Smooth muscle cell of the pulmonary artery (primary cell): ENCODE measurements at places on chromosomes 13 and 19. TPM values are rescaled to one million over a fixed set of nuclear protein-coding genes. Genes with fewer than 3 reads are reported as not detected.

Gene TPRX1
- total RNA-seq = not detected in 2 replicates

Gene STOML3
- total RNA-seq = not detected in 2 replicates

Gene CRX
- total RNA-seq = not detected in 2 replicates

Gene ZNF100
- total RNA-seq = 0.99 and 2.4 TPM in 2 replicates

Gene LRRC4B
- total RNA-seq = 0.26 and 1.2 TPM in 2 replicates

Gene MAN2B1
- 60.0 and 60.9 TPM in 2 replicates for total RNA-seq

Gene LILRA1
- not detected in 2 replicates for total RNA-seq

Gene EBI3
- 0.10 TPM in 1 of 2 replicates, not detected in the other for total RNA-seq

Gene KRTDAP
- total RNA-seq = not detected in 2 replicates

Gene COL4A2
- total RNA-seq = 1,112 and 1,718 TPM in 2 replicates

Gene ZNF730
- 0.17 and 0.26 TPM in 2 replicates for total RNA-seq

Gene KLF5
- 0.98 and 3.5 TPM in 2 replicates for total RNA-seq

Gene WASF3
- 17.1 and 17.8 TPM in 2 replicates for total RNA-seq

Gene CEACAM7
- total RNA-seq = not detected in 2 replicates

Gene ZNF529
- total RNA-seq = 10.0 and 12.3 TPM in 2 replicates

Gene PRODH2
- not detected in 2 replicates for total RNA-seq

Gene PSG11
- not detected in 2 replicates for total RNA-seq

Gene CD22
- total RNA-seq = 0.40 and 0.78 TPM in 2 replicates

Gene ZNF536
- not detected in 2 replicates for total RNA-seq

Gene ENOX1
- 5.5 and 7.6 TPM in 2 replicates for total RNA-seq

Gene SIGLEC14
- not detected in 2 replicates for total RNA-seq

Gene FFAR2
- total RNA-seq = not detected in 2 replicates

Gene FLT3LG
- 2.3 and 3.5 TPM in 2 replicates for total RNA-seq

Gene FKRP
- 26.6 and 32.4 TPM in 2 replicates for total RNA-seq

Gene LIG1
- total RNA-seq = 10.6 and 11.2 TPM in 2 replicates

Gene SSC5D
- total RNA-seq = 39.3 and 40.5 TPM in 2 replicates

Gene DNAJC15
- total RNA-seq = 13.6 and 16.5 TPM in 2 replicates

Gene RETN
- total RNA-seq = not detected in 2 replicates

Gene INAFM1
- total RNA-seq = 3.0 and 3.9 TPM in 2 replicates

Gene KCNC3
- total RNA-seq = 0.46 and 0.53 TPM in 2 replicates

Gene OR7A10
- not detected in 2 replicates for total RNA-seq
